ENCODE measurements at places on chromosomes 5 and 9.

GRCh38 chr5:9207817-9208418 lies 338.0 kb downstream of the SEMA5A start:
- DNase-seq, result no peak

- no peak for DNase-seq
These were observed 1243.4 kb downstream of the MAT2B start for GRCh38 chr5:164748861-164749260.

DNA sequence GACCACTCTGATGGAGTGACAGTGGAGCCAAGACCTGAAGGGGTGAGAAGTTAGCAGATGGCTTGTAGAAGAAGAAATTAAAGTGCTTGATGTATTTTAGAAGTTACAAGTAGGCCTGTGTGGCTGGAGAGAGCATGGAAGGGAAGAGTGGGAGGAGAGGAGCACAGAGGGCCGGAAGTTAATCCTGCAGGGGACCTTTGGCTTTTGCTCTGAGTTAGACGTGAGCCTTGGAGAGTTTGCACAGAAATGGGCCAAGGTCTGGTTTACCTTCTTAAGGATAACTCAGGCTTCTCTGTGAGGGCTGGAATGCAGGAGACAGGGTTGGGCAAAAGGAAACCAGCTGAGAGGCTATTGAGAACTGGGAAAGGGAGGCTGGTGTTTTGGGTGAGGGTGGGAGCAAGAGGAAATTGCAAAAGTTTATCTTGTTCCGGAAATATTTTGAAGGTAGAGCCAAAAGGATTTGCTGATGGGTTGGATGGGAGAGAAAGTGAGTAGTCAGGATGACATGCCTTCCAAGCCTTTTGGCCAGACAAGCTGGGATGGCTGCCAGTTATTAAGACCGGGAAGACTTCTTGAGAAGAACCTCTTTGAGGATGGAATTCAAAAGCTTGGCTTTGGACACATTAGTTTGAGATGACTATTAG lies 17.5 kb upstream of the F2RL1 start:
- DNase-seq, result no peak

- peak; percentile 7 for DNase-seq
These were observed 50.7 kb upstream of the VLDLR start for GRCh38 chr9:2570615-2571479.

DNA sequence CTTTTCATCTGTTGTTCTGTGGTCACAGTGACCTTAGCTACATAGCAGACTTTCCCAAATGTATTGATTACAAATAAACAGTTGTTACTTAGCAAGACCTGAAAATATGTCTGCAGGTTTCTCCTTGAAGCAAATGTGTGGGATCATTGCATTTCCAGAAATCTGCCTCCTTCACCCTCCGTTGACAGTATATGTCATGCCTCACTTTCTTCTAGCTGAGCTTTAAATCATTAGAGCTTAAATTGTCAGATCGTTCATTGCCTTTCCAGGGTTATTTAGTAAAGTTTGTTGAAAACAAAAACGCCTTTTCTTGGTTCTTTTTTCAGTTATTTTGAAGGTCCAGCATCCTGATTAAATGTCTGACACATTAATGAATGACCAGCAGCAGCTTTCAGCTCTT lies 2.3 kb upstream of the MAML1 start:
- DNase-seq, result no peak

DNA sequence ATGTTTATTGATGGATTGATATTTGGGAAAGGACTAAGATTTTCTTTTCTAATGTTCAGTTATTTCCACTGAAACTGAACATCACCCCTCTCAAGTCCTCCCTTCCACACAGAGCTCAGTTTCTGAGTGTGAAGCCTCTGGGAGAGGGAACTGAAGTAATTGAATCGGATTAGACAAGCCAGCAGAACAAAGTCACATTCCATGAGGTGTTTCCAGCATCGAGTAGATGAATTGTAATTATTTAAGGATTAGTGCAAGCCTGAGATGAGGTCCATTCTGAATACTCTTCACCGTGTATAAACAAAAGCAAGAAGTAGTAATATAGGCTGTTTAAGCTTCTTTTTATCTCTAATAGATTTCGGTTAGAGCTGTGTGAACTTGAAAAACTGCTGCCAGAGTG lies 2060.5 kb downstream of the MAT2B start:
- no peak for DNase-seq

DNA sequence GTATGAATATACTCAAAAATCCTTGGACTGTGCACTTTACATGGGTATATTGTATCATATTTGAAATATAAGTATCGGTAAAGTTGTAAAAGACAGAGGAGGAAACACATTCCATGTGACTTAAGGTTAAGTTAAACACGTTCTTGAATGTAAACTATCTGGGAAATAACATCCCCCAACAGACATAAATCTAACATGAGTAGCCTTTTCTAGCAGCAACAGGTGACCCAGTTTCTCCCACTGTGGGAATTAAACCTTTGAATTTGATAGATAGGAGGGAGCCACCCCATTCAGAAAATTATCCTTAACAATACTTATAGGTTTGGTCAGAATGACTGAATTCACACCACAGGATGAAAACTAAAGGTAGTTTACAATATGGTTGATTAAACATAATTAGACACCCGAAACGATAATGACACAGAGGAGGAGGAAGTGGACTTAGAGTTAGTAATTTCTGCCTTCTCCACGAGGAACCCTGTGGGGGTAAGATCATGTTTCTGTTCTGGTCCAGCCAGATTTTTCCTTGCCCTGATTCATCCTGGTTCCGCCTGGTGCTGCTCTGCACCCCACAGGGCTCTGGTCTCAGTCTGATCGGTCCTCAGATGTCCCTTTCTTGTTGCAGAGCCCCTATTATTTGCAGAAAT lies 84.6 kb upstream of the DNAH5 start:
- DNase-seq, result no peak
